ENCODE measurements at places on chromosomes 1 and 21. TPM values are rescaled to one million over a fixed set of nuclear protein-coding genes. Genes with fewer than 3 reads are reported as not detected.

GRCh38 chr1:64039390-64039926 lies 164.0 kb upstream of the UBE2U start:
- peak; percentile 78 for DNase-seq

- no peak for DNase-seq
Measured at GRCh38 chr1:210751911-210752310, 382.0 kb downstream of the KCNH1 start.

DNA sequence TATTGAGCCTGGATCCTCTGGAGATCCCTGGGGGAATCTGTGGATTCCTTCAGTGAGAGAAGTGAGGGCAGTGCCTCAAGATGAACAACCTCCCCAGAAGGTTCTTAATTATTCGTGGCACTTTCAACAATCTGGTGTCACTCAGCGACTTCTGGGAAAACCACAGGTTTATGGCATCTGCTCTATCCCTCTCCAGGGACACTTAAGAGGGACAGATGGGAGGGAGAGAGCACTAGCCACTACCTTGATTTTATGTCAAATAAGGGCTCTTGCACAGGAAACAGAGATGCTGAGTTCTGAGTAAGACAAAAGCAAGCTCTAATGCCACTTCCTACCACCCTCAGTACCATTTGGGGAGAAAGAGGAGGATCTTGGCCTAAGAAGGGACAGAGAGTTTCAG lies 21.2 kb upstream of the CHI3L1 start:
- DNase-seq = no peak

- DNase-seq = no peak
Measured at GRCh38 chr1:182621906-182622305, 17.7 kb upstream of the RGS16 start.

DNA sequence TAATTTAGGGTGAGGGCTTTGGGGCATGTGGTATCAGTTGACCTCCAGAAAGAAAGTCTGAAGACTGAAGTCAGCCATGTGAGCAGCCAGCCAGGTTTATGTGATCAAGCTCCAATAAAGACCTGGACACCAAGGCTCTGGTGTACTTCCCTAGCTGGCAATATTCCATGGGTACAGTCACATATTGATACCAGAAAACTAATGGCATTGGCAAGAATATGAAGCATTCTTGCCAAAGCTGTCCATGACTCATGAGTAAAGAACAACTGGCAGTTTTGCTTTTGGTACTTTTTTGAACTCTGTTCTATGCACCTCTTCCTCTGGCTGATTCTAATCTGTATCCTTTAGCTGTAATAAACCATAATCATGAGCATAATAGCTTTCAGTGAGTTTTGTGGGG lies 415.3 kb upstream of the CAMK1G start:
- DNase-seq = peak; percentile 60

DNA sequence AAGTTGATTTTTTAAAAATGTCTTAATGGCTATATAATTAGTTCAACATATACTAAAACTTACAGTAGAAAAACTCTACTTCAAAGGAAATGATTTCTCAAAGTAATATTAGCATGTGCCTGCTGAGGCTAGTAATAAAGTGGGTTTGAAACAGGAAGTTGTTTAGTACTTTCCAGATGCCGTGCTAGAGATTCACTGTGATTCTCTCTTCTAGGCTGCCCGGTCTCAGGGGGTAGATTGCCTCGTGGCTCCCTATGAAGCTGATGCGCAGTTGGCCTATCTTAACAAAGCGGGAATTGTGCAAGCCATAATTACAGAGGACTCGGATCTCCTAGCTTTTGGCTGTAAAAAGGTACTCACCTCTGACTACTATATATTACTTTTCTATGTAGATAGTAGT lies 9.1 kb downstream of the EXO1 start:
- no peak for DNase-seq

- DNase-seq = no peak
Measured at GRCh38 chr1:81662913-81663526, 137.7 kb upstream of the ADGRL2 start.

- no peak for DNase-seq
Measured at GRCh38 chr1:147726168-147726567, 34.2 kb downstream of the GJA5 start.

DNA sequence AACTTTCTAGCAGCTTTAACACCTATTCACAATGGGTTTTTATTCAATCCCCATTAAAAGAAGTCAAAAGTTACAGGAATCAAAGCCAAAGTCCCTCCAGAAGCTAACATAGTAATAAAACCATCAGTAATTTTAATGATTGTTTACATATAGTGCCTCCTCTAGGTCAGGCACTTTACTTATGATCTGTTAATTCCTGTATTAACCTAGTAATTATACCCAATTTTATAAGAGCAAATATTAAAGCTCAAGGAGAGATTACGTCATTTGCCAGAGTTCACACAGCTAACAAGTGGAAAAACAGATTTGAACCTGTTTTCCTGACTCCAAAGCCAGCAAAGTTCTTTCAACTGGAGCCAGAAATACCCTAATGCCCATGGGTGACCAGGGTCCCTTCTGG lies 112.9 kb upstream of the F3 start:
- no peak for DNase-seq

DNA sequence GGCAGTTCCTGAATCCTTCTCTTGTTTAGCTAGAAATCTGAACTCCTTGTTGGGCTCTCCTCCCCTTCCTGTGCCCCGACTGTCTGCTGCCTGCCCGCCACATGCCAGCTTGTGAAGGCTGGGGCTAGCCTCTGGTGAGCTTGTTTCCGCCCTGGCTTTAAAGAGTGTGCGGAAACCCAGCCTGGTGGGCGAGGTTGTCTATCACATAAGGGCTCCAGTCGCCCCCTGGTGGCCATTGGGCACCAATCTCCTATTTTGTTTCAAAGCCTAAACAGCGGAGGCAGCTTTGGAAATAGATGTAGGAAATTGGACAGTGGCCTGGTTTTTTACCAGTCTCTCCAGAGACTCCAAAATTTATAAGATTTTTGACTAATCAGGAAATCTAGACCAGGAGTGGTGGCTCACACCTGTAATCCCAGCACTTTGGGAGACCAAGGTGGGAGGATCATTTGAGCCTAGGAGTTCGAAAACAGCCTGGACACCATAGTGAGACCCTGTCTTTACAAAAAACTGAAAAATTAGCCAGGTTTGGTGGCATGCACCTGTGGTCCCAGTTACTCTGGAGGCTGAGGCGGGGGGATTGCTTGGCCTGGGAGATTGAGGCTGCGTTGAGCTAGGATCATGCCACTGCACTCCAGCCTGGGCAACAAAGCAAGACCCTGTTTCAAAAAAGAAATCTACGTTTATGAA lies 9.8 kb downstream of the ATP8B2 start:
- DNase-seq = peak; percentile 79

GRCh38 chr1:15264769-15265168 lies 17.7 kb downstream of the FHAD1 start:
- DNase-seq = no peak

- no peak for DNase-seq
Measured at GRCh38 chr1:58689167-58689566, 10.7 kb downstream of the MYSM1 start.

- DNase-seq = peak; percentile 17
Measured at GRCh38 chr1:15128520-15129313, 24.8 kb upstream of the TMEM51 start.

- no peak for DNase-seq
Measured at GRCh38 chr1:54721719-54722118, 6.1 kb downstream of the TTC4 start.

DNA sequence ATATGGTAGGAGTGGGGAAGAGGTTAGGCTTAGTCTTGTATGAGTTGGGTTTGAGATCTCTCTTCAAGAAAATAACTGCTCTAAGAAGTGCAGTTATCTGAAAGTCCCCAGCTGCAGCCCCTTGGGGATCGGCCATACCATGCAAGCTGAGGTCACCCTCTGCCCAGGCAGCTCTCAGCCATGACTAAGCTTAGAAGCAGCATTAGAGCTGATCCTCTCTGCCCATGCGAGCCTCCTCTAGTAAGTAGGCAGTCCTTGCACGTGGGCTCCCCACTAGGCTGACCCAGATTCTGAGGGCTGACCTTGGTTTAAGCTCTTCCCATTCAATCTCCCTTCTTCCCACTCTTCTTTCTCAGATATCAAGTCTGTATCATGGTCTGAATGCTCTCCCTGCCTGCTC lies 121.0 kb upstream of the UBE2U start:
- no peak for DNase-seq

DNA sequence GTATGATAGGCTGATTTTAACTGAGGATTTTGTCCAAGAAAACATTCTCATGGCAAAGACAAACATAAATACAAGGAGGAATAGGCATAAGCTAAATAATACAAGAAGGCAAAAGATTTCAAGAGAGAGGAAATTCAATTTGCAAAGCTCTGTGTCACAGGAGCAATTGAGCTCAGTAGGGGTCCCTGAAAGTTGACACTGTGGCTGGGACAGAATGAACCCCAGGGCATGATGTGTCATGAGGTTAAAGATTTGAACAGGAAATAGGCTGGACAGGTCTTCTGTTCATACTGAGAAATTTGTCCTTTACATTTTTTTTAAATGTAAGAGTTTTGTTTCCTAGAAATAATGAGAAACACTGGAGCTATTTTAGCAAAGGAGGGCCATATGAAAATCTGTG lies 555.4 kb upstream of the NEGR1 start:
- DNase-seq = no peak

DNA sequence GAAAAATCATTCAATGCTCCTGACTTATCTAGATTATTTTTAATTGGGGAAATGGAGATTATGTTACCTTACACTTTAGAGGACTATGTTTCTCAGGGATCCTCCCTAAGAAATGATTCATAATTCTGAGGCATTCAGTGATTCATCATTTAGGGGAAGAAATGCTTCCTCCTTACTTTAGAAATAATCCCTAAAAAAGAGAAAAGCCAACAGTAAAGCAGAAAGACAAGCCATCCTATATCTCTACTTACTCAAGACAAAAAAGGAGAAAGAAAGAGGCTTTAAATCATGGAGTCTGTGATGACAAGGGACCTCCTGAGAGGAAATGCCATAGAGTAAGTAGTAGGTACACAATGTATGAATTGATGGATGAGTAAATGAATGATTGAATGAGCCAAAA lies 137.0 kb downstream of the BRINP2 start:
- no peak for DNase-seq

DNA sequence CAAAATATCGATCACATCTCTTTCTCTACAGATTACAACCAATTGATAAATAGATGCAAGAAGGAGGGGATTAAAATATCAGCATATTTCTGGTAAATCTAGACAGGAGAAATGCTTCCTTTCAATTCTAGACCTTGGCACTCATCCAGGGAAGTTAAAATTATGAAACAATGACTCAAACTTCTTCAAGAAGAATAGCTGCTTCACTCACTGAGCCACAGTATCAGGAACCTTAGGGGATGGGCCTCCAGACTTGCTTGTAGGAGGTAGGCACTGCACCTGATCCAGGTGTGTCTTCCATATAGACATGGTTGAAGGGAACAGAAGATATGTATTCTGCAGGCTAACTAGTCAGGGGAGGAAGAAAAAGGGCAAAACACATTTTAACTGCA lies 9.8 kb downstream of the SLAMF7 start:
- no peak for DNase-seq

DNA sequence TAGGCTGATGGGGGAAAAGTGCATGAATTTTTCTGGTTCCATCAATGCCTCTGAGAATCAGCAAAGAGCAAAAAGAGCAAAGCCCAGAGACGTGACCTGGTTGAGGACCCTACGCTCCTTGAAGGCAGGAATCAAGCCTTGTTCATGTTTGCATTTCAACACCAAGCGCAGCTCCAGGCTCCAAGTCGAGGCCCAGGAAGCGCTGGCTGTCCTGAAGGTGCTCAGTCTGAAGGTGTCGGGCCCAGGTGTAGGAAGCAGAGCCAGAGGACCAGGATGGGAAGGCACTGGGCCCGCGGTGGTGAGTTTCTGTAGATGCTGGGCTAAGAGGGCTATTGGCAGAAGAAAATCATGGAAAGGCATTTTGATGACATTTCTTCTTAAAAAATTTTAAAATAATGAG lies 25.6 kb upstream of the KCNE2 start:
- DNase-seq = no peak

DNA sequence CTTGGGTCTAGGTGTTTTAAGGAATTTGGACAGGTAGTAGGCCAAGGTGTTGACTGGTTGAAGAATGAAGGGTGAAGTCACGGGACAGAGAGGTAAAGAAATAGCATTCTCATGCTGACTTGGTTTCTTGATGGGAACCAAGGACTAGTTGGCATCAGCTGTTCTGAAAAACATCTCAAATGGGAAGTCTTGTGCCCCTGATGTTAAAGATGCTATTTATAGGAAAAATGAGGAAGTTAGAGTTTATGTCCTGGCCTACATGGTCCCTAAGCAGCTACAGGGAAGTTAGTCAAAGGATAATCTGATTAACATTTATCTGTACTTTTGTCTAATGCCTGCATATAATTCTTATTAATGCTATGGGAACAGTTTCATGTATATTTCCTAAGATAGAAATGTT lies 262.4 kb downstream of the HHIPL2 start:
- DNase-seq = no peak

DNA sequence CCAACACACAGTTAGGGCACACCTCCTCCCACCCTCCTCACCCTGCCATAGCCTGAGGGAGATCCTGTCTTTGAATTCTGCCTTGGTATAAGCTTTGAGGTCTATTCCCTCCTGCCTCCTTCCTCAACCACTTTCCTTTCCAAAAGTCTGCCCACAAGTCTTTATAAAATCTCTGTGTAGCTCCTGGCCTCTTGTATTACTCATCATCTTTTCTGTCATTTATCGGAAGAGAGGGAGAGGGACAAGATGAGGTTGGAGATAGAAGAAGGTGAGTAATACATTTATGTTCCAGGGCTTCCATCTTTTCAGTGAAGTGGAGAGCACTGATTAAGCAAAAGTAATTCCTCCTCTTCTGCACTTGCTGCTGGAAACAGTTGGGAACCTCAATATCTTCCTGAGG lies 30.5 kb upstream of the EFCAB14 start:
- no peak for DNase-seq

Gene DNASE2B
- not detected for total RNA-seq

Gene TMEM269
- total RNA-seq = not detected

Gene LEMD1
- not detected for total RNA-seq

Gene OR2L8
- total RNA-seq = not detected

Gene BCAN
- not detected for total RNA-seq

Gene HSD3B1
- total RNA-seq = not detected

Gene S100A13
- 153 TPM for total RNA-seq

Data from pulmonary artery endothelial cell (primary cell).